ENCODE measurements at places on chromosomes 7 and 10.

DNA sequence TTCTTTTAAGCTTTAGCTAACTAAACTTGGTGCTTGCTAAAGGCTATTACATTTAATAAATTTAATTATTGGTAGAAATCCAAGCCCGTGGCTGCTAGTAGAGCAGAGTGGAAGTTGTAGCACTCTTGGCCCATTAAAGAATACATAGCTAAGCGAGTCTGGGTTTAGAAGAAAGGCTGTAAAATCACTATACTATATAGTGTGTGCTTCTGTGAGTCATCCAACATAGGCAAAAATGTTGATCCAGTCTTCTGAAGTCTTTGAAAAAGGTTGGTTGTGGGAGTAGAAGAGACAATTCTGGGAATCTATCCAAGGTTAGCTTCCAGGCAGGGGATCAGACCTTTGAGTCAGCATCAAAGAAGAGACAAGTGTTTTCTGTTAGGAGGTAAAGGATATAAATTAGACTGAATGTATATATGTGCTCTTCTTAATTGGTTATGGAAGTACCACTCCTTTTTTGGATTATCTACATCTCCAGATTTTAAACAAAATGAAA, 664.2 kb downstream of the NXPH1 start:
- no peak for DNase-seq

DNA sequence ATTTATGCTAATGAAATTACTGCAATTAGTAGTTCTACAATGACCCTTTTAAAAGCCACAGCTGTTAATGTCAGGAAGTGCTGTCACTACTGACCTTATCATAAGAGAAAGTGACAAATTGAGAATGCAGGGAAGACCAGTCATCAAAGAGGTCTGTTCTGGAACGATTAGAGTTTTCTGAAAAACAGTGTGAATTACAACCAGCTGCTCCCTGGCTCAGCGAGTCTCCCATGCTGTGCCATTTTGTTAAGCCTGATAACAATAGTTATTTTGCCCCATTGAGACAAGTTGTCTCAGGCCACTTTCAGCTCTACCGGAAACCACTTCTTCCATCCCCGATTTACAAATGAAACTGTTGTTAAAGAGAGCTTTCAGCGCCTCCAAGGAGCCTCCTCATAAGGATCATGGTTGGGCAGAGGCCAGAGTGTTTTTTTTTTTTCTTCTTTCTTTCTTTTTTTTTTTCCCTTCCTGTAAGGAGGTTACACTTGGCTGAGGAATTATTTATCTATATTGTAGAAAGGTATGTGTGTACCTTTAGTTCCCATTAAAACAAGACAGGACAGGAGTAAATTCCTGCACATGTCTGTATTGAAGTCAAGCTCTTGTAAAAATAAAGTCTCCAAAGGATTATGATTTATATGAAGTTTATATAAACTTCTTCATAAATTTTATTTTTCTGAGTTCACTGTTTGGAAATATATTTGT, 173.6 kb downstream of the CDCA7L start:
- DNase-seq = no peak

GRCh38 chr10:33735464-33735923, 401.0 kb upstream of the NRP1 start:
- no peak for DNase-seq

- DNase-seq = no peak
Measured at GRCh38 chr10:13823096-13823708, 236.4 kb downstream of the PRPF18 start.

DNA sequence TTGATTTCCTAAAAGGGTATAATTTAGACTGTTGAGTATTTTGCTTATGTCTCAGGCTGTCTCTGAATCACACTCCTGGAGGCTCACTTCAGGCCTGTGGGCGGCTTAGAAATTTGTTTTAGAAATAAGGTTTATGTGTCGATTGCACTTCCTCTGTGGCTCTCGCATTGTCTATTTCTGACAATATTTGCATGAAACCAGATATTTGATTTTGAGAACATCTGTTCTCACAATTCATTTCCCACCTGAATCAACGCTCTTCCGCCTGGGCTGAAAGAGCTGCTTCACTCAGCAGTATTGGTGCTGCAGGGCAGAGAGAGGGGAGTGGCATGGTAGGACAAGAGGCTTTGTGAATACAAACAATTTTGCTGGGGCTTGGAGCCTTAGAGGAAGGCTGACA, 262.0 kb downstream of the ADRA2A start:
- no peak for DNase-seq

DNA sequence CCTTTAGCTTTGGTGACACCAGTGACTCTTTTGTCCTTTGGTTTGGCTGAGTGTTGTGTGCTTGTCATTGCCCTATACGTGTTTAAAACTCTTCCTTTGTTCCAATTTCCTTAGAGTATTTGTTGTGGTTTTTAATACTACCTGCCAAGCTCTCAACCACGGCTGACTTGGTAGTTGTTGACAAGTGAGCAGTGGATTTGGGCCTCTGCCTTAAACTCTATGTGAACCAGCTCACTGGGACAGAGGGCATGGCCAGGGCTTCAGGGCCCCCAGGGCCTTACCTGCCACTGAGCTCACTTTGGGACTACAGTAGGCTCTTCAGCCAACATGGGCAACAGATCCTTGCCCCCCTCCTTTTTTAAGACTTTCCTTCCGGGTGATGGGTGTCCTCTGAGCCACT, 9.6 kb upstream of the DMBT1 start:
- no peak for DNase-seq

DNA sequence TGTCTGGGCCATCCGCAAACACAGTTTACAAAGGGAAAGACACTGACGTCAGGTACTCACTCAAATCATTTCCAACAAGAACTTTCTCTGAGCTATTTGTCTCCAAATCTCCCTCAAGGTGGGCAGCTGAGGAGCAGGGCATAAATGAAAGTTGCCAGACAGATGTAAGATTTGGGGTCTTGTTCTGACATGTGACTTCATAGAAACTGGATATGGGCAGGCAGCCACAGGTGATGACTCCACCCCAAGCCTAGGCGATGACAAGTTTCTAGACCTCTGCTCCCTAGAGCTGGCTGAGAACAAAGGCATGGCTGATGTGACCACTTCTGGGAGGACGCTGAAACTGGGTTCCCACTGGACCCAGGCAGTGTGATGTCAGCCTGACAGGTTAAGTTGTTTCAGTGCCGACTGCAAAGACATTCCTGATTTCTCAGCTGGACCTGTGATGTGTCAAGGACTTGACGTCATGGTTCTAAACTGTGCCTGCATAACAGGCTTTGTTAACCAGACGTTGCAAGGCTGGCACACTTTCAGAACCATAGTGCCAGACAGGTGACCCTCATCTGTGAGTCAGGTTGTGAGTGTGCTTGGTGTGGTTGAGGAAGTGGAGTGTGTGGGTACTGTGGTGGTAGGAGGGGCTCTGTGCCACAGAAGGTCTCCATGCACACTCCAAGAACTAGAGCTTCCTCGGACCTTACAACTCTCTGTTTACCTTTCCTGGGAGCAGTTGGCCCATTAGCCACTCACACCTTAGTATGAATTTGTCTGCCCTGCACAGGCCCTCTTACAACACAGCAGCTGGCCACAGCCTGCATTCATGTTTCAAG, 39.9 kb upstream of the EBF3 start:
- DNase-seq = peak; percentile 6

- DNase-seq = no peak
Measured at GRCh38 chr10:117204316-117204715, 7.0 kb downstream of the KCNK18 start.

Data from GM13977 (cell line).